ENCODE measurements at places on chromosomes 3 and 15.

DNA sequence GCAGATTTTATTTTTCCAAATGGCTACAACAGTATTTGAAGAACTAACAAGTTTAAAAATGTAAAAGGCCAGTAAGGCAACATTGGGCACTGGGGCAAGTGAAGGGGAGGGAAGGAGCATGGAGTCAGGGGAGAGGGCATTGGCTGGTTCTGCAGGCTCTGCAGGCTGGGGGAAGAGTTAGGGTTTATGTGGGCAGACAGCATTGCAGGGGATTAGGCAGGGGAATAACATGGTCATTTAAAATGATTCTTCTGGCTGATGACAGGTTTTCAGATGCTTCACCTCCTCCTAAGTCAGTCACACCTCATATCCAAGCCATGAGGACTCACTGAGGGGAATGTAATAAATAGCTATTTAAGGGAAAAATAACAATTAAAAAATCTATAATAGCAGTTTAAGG is 52.6 kb downstream of the BTD start:
- DNase-seq, result no peak

DNA sequence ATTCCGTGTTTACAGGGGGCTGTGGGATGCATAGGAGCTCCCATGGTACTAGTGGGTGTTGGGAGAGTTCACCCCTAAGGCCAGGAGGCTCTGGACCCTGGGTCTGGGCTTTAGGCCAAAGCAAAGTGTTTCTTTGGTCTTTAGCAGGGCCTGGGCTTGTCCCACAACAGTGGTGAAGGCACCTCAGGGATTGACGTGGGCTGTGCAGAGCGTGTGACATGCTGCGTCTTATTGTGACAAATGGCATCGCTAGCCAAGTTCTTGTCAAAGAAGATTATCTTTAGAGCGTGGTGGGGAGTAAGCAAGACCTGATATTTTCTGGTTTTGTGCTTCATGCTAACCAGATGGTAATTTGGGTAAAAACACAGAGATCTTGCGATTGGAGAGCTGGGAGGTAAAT is 170.1 kb downstream of the APBA2 start:
- DNase-seq, result no peak

DNA sequence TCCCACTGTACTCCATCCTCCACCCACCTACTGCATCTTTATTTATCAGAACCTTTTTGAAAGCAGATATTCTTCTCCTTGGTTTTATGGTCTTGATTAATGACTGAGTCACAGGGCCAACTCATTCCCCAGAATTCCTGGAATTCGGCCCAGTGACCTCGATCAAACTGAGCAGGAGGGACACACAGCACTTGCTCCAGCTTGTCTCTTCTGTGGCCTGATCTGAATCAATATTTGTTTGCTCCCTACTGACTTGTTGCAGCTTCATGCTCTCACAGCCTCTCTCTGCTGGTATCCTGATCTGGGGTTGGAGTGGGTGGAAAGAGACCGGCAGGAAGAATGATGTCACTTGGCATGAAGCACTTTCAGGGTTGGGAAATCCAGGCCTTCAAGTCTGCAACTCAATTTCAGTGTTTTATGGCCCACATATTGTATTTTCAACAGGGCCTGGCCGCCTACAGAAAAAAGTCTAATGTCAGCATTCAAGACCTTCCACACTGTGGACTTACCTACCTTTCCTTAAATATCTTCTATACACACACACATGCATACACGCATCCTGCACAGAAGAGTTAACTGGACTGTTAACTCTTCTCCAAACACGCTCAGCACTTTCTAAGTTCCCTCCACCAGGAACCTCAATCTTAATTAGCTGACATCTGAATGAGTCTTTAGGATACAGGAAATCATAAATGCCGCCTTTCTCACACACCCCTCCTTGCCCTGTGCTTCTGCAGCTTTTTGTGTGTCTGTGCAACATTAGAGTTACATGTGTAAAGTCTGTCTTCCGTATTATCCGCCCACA is 4.6 kb downstream of the ANXA2 start:
- DNase-seq, result peak; percentile 99

- no peak for DNase-seq
Measured at GRCh38 chr3:13845806-13846205, 34.1 kb downstream of the WNT7A start.

DNA sequence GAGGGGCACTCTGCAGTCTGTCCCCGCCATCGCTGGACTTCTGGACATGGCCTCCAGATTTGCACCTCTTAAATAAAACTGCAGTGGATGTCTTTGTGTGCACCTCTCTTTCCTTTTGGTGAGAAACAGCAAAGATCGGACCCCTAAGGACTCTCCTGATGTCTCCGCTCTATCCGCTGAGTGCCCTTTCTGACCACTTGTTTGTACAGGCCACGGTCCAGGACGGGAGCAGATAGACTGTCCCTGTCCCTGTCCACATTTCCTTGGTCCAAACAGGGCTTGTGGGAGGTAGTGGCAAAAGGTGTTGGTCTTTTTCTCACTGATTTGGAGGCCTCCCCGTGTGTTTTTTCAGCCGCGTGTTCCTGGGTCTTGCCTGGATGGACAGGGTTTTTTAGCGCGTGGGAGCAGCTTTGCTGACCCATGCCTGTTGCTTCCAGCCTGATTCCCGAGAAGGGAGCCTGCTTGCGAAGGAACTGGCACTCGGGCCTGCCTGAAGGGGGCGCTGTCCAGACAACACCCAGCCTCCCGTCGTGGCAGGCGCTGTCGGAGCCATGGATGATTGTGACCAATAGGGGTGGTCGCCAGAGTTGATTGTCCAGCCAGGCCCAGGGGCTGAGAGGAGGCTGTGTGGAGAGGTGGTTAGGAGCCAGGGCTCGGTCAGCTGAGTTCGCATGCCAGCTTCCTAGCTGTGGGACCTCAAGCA is 13.2 kb upstream of the STAB1 start:
- no peak for DNase-seq

DNA sequence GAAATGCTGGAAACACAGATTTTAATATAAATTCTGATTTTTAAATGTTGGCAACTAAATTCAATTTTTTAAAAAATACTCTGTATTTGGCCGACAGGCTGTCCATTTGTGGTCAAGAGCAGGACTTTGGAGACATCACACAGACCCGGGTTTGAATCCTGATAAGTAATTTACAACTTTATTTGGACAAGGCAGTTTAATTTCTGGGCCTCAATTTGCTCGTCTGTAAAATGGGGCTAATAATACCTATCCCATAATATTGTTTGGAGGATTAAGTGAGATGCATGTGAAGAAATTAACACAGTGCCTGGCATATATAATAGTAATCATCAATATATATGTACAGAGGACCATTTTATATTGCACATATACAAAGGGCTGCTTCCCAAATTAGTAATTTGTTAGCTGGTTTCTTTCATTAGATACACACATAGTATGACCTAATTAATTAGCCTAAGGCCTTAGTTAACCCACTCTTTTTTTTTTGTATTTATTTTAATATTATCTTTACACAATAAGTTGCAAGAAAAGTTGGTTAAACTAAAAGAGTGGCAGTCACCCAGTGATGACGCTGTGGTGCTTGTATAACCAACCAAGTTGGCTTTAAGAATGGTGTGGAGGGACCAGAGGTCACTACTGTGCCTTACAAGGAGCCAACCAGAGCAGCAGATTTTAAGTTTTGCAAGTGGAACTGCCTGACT is 665 bp downstream of the PIGB start:
- DNase-seq, result peak; percentile 49

GRCh38 chr15:82680200-82681102 is 29.2 kb downstream of the AP3B2 start:
- DNase-seq, result no peak

DNA sequence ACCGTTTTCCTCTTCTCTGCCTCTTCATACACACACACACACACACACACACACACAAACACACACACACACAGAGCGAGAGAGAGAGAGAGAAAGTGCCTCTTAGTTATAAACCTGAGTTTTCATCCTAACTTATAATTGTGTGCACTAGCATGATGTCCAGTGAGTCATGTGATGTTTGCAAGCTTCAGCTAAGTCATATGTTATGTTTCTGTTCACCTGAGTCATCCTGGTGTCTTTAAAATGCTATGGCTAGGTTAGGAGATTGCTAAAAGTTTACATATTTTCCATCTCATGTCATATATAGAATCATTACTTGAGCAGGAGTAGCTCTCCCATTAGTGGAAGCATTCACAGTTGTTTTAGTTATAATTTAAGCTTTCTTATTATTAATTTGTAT is 155.8 kb downstream of the EPHA6 start:
- DNase-seq, result no peak

GRCh38 chr15:91055548-91056331 is 33.3 kb upstream of the VPS33B start:
- peak; percentile 74 for DNase-seq

DNA sequence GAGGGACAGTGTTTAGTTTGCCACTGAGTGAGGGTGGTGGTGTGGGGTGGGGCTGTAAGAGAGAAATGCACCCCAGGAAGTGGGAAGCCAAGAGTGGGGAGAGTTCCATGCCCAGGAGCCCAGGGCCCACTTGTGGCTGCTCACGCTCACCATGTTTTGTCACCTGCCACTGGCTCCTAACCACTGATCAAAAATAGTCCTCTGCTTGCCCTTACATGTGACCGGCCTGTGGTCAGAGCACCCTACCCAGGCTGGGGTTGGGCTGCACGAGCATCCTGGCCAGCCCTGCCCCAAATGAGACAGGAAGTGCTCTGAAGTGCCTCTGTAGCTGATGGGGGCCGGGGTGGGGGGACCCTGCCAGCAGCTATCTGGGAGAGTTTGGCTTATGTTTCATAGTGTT is 216.3 kb downstream of the RPLP1 start:
- peak; percentile 30 for DNase-seq

- DNase-seq, result no peak
Measured at GRCh38 chr3:130779031-130779430, 32.4 kb upstream of the PIK3R4 start.

DNA sequence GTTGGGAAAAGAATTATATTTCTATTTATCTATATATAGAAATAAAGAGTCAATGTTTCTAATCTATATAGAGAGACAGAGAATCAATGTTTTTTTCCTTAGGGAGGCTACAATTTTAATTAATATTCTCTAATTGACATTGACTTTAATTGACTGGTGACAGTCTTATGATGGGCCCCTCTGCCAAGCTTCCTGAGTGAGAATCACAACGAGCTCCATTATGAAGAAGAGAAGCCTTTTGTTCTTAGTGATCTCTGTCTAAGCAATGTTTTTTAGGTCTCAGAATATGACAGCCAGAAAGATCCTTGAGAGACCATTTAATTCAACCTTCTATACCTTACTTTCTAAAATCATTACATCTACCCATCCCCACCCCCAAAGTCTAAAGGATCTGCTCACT is 70.9 kb downstream of the IGSF11 start:
- no peak for DNase-seq

DNA sequence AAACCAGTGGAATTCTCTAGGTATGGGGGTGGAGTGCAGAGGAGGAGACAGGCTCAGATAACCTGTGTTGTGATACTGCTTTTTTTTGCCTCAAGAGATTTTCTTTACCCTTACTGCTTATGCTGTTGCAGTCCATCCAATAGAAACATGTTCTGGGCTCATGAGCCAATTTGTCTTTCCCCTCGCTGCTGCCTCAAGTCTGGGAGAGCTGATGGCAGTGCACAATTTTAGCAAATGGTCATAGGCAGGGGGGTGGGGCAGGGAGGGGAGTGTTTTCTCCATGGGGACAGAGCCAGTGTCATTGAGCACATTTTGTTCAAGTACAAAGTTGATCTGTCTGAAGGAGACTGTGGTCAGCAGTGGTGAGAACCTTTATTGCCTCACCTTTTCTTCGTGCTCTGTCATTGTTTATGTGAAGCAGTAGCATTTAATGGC is 134.9 kb downstream of the MBNL1 start:
- DNase-seq, result peak; percentile 66

DNA sequence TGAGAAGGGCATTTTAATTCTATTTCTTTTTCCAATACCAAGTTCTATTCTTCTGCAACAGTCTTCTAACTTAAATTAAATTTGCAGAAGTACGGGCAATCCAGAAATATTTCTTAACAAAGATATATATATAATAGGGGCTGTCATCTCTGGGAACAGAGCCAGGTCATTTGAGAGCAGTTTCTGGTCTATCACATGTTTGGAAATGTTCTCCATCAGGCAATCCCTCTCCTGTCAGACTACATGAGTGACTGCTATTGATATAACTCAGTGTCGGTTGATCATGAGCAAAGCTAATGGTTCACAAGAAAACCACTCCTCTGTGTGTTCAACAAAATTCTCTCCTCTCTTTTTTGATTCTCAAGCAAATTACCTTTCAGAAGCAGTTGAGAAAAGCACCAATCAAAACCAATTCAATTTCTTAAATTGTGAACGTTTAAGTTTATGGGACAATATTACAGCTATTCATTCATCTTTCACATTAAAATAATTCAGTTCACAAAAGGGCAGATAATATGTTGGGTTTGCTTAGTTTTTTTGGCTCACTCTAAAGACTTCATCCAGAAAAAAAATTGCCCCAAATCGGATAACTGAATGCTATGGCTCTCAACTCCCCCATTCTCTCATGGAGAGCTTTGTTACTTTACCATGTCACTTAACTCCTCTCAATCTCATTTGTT is 152.9 kb upstream of the TGFBR2 start:
- DNase-seq, result no peak

- DNase-seq, result no peak
Measured at GRCh38 chr15:31049111-31049510, 52.4 kb downstream of the TRPM1 start.

DNA sequence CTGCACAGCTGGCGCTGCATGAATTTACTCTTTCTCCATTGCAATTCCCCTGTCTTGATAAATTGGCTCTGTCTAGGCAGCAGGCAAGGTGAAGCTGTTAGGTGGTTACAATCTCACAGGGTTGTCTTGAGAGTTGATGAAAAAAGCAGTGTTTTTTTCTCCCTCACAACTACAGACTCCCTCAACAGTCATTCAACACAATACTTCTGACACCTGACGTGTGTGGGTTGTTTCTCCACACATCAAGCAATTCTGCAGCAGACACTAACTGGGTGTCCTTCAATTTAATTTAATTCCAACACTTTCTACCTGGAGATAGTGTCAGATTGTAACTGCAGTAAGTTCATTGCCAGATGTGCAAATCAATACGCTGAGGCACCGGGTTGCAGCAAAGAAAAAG is 5.1 kb upstream of the SCAMP2 start:
- no peak for DNase-seq

DNA sequence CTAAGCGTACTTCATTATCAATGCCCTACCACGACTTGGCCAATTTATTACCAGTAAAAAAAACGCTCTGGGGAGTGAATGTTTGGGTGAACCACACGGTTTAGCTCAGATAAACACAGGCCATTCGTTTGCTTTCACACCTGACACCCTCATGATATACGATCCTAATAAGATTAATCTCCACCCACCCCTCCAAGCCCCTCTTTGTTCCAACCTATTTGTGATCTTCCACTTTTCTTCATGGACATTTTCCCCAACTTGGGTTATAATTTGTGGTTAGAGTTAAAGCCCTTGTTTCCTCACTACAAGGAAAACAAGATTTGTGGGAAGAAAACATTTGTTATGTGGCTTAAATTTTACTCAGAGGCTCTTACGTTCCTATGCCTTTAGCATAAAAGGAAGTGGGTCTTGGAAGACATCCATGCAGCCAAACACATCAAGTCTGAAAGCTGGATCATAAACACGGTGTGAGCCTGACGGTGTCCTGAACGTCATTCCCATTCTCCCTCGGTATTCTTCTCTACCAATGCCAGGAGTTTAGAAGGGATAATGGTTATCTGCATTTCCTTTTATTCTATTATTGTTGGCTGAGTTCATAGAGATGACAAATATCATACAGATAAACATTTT is 518.9 kb downstream of the NR2F2 start:
- peak; percentile 53 for DNase-seq
